Hematopoietic multipotent progenitor cell (in vitro differentiated cells): ENCODE measurements at places on chromosomes 4 and X. TPM values are rescaled to one million over a fixed set of nuclear protein-coding genes. Genes with fewer than 3 reads are reported as not detected.

GRCh38 chr4:113687067-113687718, 74.3 kb downstream of the CAMK2D start:
- no peak for DNase-seq

GRCh38 chr4:185079271-185079905, 61.1 kb downstream of the HELT start:
- DNase-seq: no peak

STAP1 gene
- total RNA-seq: 1.3 TPM

- DNase-seq: no peak
Observed at GRCh38 chrX:2261831-2262667, 238.7 kb downstream of the DHRSX start.

HSFX3 gene
- not detected for total RNA-seq
